Fibroblast of skin of right biceps (primary cell): ENCODE measurements at places on chromosomes 11 and 22.

- no peak for DNase-seq
Measured at GRCh38 chr11:14444441-14445189, 55.0 kb downstream of the COPB1 start.

- no peak for DNase-seq
Measured at GRCh38 chr22:44585559-44586350, 87.7 kb upstream of the RTL6 start.

GRCh38 chr22:23478175-23478574, 101.9 kb downstream of the IGLL1 start:
- peak; percentile 14 for DNase-seq

- DNase-seq: no peak
Measured at GRCh38 chr22:24133187-24133965, 47.9 kb upstream of the SUSD2 start.

DNA sequence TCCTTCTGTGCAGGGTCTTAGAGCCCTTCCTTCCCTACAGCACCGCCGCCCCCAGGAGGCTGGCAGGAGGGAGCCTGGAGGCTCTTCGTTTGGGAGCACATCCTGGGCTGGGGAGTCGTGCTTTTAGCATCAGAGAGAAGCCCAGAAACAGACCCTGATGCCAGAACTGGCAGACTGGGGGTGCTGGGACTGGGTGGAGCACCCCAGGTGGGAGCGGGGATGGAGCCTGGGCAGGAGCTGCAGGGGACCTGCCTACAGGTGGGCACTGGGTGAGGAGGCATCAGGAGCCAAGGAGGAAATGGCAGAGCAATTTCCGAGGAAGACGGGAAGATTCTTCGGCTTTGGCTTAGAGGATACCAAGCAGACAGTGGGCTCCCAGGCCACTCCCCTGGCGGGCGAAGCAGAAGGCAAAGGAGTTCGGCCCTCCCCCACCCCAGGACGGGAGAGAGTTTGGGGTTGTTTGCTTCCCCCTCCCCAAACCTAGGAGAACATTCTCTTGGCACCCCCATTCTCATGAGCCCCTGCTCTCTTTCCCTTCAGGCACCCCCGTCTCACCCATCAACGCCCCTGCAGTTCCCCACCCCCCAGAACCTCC, 1.1 kb downstream of the SYT7 start:
- DNase-seq: no peak

GRCh38 chr11:20754933-20755332, 85.5 kb downstream of the NELL1 start:
- no peak for DNase-seq

DNA sequence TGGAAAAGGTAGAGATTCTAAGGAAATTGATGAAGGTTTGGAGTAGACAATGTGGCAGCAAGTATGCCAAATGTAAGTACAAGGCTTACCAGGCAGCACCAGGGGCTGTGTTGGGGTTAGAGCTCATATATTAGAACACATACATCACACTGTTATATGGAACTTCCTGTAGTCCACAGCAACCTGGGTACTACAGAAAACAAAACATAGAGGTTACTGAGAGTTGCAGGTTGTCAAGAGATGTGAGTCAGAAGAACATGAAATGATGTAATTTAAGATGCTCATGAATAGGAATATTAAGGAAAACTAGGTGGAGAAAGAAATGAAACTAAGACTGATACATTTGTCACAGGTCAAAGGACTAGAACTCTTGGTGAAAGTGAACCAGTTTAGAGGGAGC, 22.0 kb downstream of the FAT3 start:
- peak; percentile 44 for DNase-seq

GRCh38 chr11:83221694-83222093, 28.2 kb downstream of the ANKRD42 start:
- no peak for DNase-seq

DNA sequence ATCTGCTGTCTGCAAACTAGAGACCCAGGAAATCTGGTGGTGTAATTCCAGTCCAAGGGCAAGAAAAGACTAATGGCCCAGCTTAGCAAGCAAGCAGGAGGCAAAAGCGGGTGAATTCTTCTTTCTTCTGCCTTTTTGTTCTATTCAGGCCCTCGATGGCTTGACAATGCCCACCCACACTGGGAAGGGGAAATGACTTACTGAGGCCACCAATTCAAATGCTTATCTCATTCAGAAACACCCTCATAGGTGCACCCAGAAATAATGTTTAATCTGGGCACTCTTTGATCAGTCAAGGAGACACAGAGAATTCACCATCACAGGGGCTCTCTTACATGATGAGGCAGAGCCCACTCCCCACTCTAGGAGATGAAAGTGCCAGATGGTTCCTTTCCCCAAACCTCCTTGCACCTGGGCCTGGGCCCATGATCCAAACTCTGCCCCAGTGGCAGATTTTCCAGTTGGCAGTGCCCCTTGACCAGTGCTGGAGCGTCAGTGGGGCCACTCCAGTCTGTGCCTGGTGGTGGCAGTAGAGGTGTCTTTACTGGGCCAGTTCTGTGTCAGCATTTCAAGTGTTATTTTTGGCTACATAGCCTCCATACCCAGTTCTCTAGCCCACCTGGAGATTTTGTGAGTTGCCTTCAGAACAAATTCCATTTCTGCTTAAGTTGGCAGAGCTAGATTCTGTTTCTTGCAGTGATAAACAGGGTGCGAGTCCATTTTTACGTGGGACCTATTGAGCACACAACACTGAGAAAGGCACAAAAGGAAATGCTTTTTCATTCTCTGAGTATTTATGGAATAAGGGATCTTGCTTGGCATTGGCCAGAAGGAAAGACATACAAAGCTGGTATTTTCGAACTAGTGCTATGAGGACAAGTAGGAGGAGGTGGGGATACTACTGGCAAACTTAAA, 7.5 kb downstream of the ELMOD1 start:
- DNase-seq: no peak

GRCh38 chr11:116881143-116881542, 43.7 kb upstream of the APOA1 start:
- DNase-seq: peak; percentile 31

DNA sequence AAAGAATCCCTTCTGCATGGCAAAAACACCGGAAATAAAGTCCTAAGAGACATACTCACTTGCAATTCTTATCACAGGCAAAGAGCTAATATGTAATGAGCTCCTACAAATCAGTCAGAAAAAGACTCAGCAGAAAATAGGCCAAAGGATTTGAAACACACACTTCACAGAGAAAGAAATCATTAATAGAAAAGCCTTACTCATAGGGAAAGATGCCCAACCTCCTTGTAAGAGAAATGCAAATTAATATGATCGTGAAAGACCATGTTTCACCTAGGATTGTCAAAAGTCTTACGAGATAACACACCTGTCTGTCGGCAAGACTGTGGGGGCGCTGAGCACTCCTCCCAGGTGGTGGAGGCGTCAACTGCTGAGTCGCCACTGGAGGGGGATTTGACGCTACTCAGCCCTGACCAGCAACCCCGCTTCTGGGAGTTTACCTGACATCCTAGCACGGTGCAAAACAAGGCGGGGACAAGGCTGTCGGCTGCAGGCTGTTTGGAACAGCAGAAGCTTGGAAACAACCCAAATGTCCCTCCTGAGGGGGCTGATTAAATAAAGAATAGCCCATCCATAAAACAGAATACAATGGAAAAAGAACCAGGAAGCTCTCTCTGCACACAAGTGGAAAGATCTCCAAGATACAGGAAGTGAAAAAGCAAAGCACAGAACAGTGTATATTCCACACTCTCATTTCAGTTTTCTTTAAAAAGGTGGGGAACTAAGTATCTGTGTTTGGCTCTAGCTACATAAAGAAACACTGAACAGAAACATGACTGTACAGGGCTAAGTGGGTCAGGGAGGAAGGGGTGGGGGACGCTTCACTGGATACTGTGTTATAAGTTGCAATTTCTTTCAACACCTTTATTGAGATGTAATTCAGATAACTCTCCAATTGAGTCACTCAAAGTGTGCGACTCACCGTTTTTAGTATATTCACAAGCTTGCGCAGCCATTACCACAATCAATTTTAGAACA, 11.5 kb downstream of the CSNK1E start:
- peak; percentile 78 for DNase-seq
